AG10803 (cell line): ENCODE measurements at places on chromosomes 1 and 21.
A peak's percentile ranks its signal among the peaks of the same experiment; 100 is the strongest.

DNA sequence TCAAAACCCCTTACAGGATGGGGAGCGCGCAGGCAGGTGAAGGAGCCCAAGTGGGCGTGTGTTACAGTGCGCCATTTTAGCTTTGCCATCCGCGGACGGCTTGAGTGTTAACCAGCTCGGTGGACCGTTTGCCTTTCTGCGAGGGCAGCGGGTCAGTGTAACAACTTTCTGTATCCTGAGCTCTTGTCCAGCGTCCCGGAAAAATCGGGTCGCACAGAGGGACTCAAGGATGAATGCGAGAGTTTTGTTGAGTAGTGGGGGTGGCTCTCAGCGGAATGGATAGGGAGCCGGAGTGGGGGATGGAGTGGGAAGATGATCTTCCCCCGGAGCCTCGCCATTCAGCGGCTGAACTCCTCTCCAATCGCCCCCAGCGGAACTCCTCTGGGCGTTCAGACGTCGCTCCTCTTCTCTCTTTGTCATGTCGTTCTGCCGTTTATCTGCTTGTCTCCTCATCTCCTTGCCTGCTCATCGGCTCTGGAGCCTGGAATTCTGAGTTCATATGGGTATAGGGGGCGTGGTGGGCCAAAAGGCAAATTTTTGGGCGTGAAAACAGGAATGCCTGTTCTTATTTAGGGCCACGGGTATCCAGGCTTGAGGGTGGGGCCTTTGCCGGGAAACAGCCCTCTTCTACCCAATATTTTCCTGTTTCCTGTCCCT lies 295.4 kb downstream of the CTH start:
- no peak for DNase-seq

- DNase-seq = no peak
Observed at GRCh38 chr1:160007577-160008200, 24.1 kb downstream of the PIGM start.

DNA sequence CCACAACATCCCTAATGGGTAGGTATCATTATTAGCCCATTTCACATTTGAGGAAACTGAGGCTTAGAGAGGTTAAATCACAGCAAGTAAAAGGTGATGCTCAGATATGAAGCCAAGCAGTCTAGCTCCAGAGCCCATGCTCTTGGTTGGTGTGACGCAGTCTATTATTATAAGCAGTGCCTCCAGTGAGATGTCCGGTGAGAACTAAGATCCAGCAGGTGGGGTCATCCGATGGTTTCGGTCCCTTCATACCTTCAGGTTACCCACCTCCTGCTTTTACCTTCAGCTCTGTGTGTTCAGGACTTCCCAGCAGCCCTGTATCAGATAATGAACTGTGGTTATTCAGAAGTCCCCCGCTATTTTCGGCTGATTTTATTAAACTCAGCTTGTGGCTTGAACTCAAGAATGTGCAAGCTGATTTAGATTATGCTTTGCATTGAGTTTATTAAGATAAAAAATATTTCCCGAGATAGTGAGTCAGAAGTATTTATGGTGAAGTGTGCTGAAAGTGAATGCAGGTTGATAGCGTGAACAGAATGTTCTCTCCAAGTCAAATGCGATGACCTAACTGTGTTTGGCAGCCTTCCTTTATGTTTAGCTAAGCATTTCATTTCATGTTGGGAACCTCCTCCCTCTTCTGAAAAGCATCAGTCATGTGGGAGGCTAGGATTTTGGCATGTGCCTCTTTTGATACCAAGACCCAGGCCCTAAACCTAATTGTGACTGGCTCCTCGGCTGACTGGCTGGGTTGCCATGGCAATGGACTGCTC lies 160.9 kb upstream of the UBE2U start:
- DNase-seq = peak; percentile 86

DNA sequence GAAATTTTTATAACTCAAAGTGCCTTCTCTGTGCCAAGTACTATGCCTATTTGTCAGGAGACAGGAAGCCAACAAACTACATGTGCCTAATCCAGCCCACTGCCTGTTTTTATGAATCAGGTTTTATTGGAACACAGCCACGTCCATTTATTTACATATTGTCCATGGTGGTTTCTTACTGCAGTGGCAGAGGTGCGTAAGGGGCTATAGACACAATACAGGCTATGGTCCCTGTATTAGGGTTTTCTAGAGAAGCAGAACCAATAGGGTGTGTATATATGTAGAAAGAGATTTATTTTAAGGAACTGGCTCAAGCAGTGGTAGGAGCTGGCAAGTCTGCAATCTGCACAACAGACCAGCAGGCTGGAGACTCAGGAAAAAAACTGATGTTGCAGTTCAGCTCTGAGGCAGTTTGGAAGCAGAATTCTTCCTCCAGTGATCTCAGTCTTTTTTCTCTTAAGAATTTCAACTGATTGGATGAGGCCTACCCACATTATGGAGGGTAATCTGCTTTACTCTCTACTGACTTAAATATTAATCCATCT lies 15.4 kb downstream of the PPIE start:
- no peak for DNase-seq

- DNase-seq = no peak
Observed at GRCh38 chr1:3932156-3932919, 32.3 kb upstream of the C1orf174 start.

GRCh38 chr1:50697440-50698421 lies 262.3 kb downstream of the FAF1 start:
- DNase-seq = no peak

DNA sequence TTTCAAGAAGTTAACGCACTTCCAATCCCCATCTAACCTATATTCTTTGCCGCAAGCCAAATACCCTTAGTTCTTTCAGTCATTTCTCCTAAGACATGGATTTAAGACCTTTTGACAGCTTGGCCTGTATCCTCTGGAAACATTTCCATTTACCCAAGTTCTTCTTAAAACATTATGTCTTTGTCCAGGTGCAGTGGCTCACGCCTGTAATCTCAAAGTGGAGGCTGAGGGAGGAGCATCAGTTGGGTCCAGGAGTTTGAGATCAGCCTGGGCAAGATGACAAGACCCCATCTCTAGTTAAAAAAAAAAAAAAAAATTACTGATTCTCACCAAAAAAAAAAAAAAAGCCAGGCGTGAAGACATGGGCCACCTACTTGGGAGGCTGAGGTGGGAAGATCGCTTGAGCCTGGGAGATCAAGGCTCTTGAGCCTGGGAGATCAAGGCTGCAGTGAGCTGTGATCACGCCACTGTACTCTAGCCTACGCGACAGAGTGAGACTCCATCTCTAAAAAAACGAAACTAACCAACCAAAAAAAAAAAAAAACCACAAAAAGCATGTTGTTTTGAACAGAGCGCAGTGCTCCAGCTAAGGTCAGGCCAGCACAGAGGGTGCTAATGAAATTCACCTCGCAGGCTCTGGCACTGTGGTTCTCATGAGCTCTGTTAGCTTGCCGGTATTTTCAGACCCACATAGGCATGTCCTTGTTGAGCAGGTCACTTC lies 36.0 kb downstream of the NUAK2 start:
- peak; percentile 30 for DNase-seq

GRCh38 chr1:235278915-235279292 lies 49.1 kb downstream of the ARID4B start:
- no peak for DNase-seq

- DNase-seq = no peak
Observed at GRCh38 chr1:44826375-44827196, 16.5 kb downstream of the PTCH2 start.

GRCh38 chr21:28632755-28633408 lies 359.8 kb downstream of the LTN1 start:
- DNase-seq = peak; percentile 58

- DNase-seq = no peak
Observed at GRCh38 chr1:161402446-161402845, 34.8 kb upstream of the CFAP126 start.

DNA sequence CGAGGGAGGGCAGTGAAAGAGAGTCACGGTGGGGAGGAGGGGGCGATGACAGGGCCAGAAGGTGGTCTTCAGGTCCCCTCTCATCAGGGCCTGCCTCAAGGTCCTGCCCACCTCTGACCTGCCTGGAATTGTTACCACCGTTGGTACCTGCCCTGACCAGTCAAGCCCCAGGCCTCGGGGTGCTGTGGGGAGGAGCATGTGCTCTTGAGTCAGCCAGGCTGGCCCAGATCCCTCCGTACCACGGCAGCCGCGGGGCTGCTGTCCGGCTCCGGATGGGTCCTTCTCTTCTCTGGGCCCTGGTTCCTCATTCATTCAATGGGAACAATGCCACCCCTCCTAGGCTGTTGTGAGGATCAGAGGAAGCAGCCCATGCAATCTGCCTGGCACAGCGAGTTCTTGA lies 22.0 kb downstream of the SERINC2 start:
- DNase-seq = no peak
